ENCODE measurements at places on chromosomes 1 and 21.

- DNase-seq, result no peak
Observed at GRCh38 chr21:45117314-45117713, 42.9 kb downstream of the ADARB1 start.

- no peak for DNase-seq
Observed at GRCh38 chr1:203031467-203031866, 5.2 kb downstream of the PPFIA4 start.

GRCh38 chr1:203040513-203041275 lies 14.4 kb downstream of the PPFIA4 start:
- DNase-seq, result no peak

GRCh38 chr1:219143735-219144134 lies 29.9 kb upstream of the LYPLAL1 start:
- peak; percentile 56 for DNase-seq

DNA sequence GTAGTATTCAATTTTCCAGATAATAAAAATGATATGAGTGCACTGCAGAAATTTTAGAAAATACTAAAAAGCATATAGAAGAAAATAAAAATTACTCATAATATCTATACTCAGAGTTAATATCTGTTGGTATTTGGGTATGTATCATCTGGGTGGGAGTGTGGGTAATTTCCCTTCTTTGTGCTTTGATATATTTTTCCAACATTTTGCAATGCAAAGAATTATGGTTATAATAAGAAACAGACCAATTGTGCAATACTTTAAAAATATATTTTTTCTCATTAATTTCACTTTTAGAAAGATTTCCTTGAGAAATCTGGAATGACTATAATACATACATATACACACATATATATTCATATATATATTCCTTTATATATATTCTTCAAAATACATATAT lies 665.7 kb downstream of the ADGRL2 start:
- DNase-seq, result no peak

DNA sequence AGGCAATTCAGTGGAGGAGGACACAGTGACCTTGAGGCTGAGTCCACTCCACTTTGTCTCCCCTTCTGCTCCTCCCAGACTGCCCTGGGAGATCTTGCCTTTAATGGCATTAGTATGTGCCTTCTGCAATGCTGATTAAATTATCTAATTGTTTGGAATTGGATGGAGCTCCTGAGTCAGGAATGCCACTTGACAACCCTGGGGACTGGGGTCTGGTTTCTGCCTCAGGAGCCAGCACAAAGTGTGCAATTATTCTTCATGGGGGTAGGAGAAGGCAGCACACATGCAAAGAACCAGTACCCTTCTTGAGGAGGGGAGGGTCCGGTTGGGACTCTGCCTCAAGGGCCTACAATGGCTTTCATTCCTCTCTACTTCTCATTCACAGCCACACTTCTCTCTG lies 11.9 kb upstream of the PLXNA2 start:
- no peak for DNase-seq

DNA sequence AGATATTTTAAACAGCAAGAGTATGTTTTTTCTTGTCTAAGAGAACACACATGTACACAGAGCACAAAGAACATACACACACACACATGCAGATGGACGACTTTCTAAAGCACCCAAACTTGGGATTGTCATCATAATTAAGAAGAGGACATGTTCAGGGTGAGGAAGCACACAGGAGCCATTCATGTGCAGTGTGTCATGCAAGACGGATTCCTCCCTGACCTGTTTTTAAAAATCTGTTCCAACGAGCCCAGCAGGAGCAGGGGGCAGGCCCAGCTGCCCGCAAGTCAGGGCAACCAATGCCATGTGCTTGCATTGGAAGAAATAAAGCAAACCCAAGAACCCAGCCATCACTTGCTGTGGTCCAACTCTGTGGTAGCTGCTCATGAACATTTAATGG lies 167.3 kb upstream of the ZNF644 start:
- DNase-seq, result no peak

- no peak for DNase-seq
Observed at GRCh38 chr1:8222789-8223188, 95.1 kb upstream of the SLC45A1 start.

- no peak for DNase-seq
Observed at GRCh38 chr1:230818901-230819300, 49.4 kb downstream of the C1orf198 start.

DNA sequence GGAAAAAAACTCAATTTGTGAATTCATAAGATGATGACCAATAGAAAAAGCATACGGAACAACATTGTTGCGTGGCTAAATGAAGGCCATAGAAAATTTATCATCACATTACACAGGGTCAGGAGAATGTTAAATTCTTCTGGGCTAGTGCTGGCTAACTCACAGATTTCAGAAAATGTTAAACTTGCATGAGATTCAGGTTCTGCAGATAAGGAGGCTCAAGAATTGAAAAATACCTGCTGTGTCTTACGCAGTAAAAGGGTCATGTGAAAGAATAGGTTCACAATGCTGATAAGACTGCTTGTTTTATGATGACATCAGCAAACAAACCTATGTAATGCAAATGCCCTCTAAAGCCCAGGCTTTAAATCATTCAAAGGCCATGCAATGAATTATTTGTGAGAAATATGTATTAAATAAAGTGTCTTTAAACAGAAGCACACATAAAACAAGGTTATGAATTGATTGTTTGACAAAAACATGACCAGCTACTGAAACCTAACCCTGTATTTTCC lies 378.8 kb downstream of the USP25 start:
- no peak for DNase-seq

DNA sequence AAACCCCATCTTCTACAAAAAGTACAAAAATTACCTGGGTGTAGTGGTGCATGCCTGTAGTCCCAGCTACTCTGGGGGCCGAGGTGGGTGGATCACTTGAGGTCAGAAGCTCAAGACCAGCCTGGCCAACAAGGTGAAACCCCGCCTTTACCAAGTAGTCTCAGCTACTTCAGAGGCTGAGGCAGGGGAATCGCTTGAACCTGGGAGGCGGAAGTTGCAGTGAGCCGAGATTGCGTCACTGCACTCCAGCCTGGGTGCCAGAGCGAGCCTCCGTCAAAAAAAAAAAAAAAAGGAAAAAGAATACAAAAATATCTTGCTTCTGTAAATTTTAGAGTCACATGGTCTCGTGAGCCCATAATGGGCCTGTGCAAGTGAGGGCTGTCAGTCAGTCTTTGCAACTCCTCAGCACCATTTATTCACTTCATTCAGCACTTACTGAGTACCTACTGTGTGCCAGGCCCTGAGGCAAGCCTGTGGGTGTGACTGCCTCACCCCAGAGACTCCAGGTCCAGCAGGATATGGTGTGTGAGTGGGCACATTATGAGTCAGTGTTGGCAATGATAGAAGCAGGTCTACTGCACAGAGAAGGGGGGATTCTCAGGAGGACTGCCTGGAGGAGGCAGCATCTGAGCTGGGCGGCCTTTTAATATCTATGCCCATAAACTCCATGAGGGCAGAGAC lies 46.8 kb upstream of the TARDBP start:
- peak; percentile 12 for DNase-seq

- DNase-seq, result peak; percentile 38
Observed at GRCh38 chr1:33082575-33083108, 1.7 kb downstream of the AZIN2 start.

DNA sequence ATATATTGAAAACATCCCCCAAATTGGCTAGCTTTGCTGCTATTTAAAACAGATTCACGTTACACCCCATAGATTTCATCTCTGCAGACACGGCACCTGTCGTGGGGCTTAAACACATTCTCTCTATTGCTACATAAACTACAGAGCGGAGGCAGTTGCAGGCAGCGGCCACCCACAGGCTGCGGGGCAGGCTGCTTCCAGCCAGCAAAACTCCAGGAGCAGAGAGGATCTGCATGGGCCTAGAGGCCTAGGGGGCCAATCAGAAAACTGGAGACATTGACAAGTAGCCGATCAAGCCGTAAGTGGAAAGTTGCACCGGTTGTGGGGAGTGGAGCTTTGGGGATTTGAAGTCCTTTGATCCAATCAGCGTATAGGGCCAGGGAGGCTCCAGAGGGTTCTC lies 129.0 kb upstream of the KLHDC7A start:
- no peak for DNase-seq

DNA sequence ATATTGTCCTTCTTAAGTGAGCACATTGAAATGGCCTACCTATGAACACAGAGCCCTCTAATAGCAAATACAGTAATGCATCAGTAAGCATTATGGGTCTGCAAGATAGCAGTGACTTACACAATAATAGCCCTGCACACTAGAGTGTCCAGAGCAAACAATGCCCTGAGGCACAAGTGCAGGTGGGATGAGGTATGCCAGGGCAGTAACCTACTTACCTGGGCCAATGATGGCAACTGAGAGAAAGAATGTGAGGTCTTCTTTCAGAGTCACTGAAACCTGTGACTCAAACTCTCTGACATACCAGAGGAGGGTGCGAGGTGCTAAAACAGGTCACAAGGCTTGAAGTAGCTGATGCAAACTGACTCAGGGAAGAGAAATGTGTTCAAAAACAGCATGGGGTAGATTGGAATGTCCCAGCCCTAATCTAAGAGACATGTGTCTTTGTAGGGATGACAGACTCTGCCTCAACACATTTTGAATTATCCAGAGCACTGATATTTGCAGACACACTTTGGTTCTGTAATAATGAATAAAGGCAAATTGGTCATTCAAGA lies 168.5 kb upstream of the RUNX1 start:
- peak; percentile 85 for DNase-seq
